T-helper 17 cell (primary cell): ENCODE measurements at places on chromosomes 2 and 18. TPM values are rescaled to one million over a fixed set of nuclear protein-coding genes. Genes with fewer than 3 reads are reported as not detected.

GRCh38 chr2:137187216-137187615 lies 421.9 kb downstream of the THSD7B start:
- DNase-seq = no peak

DNA sequence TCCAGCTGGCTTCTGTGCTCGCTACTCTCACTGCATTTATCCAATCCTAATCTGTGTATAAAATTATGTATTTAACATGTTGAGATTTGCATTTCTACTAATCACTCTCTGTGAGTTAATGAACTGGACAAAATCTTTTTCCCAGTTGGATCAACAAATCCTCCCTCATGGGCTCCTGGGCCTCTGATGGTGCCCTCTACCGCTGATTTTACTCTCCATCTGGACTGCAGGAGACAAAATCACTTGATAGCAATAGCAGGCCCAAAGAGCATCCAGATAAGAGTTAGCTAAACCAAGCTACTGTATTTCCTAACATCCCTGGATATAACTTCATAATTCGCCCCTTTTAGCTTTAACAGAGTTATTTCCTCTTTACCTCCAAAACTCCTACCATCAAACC lies 14.4 kb downstream of the REG3G start:
- DNase-seq = no peak

DNA sequence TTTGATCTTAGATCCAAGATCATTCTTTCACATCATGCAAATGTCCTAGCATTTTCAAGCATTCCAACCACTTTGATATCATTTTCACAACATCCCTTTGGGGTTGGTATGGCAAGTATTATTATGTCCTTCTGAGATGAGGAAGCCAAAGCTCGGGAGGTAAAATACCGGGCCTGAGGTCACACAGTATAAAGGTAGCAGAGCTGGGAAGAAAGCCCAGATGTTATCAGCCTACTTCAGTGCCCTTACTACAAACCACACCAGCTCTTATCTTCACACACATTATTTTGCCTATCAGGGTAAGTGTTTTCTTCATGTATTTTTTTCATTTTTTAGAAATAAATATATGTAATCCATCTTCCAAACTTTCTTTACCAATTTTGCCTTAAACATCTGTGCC lies 4.2 kb upstream of the B4GALT6 start:
- no peak for DNase-seq

The ORC2 gene
- total RNA-seq = 29.8 TPM

DNA sequence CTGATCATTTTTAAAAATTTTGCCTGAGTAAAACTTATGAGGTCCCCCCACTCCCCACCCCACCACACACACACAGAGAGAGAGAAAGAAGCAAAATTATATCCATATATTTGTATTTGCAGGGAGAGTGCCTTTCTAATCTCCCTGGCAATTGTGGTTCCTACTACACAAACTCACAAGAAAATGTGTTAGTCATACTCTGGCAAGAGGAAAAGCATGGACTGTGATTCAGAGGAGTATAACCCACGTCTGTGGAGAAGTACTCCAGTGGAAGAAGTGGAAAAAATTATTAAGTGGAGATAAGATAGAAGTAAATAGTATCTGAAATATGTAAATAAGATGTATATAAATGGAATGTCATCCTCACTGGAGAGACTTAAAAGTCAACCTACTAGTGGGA lies 114.0 kb downstream of the DSEL start:
- DNase-seq = no peak

GRCh38 chr2:98778151-98778550 lies 47.2 kb upstream of the MGAT4A start:
- DNase-seq = no peak

DNA sequence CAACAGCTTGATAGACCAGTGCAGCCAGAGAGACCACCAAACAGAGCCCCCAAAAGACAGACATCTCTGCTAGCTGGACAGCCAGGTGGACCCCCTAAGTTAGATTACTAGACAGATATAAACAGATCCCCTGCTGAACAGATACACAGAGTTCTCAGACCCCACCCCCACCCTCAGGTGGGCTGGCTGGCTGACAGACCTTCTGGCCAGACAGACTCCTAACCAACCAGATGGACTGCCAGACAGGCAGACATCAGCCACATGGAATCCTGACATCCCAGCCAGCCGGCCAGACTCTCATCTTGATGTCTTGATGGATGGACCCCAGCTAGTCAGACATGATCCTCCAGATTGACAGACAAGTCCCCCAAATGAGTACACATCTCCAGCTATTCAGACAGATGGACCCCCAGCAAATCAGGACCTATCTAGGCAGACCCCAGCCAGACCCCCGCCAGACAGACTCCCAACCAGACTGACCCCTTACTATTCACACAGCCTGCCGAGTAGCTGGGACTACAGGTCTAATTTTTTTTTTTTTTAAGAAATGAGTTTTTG lies 18.0 kb downstream of the PTPN18 start:
- no peak for DNase-seq

DNA sequence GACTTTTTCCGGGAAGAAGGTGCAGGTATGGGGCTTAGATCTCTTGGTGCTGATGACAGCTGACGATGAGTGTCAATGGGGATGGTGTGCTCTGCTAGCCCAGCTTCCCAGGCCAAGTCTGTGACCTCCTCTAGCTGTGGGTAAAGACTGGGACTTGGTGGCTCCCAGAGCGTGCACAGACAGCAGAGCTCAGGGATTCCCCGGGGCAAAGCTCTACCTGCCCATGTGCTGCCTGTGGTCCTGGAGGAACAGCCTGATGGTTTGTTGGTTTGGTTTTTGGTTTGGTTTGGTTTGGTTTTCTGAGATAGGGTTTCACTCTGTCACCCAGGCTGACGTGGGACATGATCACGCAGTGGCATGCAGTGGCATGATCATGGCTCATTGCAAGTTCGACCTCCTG lies 19.2 kb downstream of the ATP6V1B1 start:
- no peak for DNase-seq

The FRZB gene
- total RNA-seq = not detected

DNA sequence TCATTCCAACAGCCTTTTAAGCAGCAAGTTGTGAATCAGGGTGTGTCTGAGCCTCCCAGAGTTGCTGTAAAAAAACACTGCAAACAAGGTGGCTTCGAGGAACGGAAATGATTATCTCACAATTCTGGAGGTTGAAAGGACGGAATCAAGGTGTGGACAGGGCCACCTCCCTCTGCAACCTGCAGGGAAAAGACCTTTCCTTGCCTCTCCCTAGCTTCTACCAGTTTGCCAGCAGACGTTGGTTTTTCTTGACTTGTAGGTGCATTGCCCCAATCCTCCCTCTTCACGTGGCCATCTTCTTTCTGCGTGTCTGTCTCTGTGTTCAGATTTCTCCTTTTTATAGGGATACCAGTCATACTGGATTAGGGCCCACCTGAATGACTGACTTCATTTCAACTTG lies 24.8 kb upstream of the TMEM131 start:
- no peak for DNase-seq

The CD207 gene
- 0.23 TPM for total RNA-seq

- no peak for DNase-seq
Measured at GRCh38 chr2:215831296-215831913, 181.9 kb downstream of the MREG start.

The MALL gene
- total RNA-seq = 0.12 TPM

- DNase-seq = no peak
Measured at GRCh38 chr2:172147944-172148650, 45.4 kb upstream of the DLX2 start.

- DNase-seq = no peak
Measured at GRCh38 chr2:163348857-163349380, 386.9 kb downstream of the FIGN start.

The EGR4 gene
- 0.52 TPM for total RNA-seq

DNA sequence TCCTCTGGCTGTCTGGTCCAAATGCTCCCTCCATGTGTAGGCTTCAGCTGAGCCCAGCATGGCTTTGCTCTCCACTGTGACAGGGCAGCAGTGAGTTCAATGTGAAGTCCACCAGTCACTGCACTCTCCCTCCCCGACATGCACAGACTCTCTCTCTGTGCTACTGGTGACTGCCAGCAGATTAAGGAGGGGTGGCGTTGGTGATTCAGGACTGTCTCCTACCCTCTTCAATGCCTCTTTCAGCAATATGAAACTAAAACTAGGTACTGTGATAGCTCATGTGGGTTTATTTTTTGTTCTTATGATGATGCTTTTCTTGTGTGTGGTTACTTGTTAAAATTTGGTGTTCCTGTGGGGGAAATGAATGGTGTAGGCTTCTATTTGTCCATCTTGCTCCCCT lies 201.0 kb upstream of the RBMS1 start:
- no peak for DNase-seq

The NT5DC4 gene
- total RNA-seq = not detected

DNA sequence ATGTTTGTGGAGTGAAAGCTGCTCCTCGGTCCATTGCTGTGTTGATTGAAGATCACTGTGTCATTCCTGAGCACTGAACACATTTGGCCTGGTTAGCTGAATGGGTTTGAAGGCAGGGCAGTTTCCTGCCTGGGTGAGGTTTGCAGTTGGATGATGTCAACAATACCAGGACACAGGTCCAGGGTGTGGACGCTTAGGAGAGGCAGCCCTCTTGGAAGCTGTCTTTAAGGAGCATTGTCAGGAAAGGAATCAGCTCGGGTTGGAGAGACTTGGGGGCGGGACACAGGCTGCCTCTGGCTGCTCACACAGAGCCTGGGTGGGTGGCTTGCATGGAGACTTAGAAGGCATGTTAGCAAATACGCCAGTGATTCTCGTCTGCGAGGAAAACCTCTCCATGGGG lies 237.7 kb downstream of the SEPTIN10 start:
- no peak for DNase-seq

DNA sequence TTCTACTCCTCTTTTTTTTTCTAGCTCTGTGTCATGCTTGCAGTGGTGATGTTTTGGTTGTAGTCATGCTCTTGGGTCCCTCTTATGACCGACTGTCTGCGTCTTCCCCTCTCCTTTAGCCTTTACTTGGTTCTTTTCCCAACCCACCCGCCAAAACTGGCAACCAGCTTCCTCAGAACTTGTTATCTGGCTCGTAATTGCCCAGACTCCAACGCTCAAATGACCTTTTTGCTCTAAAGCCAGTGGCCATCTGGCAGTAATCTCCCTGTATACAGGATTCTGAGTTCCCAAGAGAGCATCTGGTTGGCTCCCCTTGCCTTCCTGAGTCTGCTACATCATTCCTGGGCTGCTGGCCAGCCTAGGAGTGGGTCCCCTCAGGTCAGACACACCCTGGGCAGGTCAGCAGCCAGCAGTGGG lies 147.2 kb downstream of the MGAT5 start:
- no peak for DNase-seq

The ALLC gene
- total RNA-seq = not detected

GRCh38 chr2:223635080-223635479 lies 32.9 kb upstream of the SCG2 start:
- no peak for DNase-seq

DNA sequence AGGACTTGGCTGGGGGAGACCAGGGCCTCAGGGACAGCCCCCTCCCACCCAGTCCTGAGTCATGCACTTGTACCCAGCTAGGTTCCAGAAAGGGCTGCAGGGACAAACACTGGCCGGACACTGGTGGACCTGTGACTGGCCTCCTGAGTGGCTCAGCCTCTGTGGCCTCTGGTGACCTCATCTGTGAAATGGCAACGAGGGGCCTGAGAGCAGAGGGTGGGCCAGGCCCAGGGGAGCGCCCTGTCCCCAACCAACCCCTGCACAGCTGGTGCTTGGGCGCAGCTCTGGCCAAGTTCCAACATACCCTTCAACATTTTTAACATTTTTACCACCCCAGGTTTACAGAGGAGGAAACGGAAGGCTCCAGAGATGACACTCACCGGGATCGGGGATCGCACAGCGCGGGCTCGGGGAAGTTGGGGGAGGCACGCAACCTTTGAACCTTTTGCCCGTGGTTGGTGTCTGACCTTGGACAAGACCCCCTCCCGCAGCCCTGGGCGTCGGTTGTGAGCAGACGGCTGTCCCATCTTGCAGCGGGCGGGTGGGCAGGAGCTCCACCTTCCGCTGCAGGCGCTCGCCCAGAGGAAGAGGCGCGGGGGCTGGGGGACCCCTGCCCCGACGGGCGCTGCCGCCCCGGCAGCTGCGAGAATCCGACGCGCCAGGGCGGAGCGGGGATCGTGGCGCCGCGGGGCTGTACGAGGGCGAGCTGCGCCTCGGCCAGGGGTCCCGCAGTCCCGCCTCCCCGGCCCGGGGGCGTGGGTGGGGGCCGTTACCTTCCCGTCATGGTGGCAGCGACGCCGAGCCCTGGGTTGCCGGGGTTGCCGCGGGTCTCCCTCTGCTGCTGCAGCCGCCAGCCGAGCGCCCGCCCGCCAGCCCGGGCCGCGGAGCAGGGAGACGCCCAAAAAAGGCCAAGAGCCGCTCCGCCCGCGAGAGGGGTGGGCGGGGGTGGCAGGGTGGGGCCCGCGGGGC lies 805 bp downstream of the LIMS2 start:
- DNase-seq = no peak

DNA sequence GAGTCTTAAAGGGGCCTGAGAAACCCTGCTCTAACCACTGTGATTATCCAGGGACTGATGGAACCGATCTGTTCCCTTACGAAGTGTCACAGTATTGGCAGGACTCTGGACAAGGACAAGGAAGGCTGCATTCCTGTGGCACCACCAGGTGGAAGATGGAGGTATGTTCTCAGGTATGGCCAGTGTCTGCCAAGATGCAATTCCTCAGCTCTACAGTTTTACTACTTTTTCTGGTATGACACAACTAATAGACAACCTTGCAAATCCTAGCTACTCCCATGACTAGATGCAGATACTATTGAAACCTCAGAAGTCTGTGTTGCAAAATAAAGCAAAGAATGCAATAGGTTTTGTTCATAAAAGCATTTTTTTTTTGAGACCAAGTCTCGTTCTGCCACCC lies 14.6 kb downstream of the RAB31 start:
- DNase-seq = no peak

GRCh38 chr2:47499621-47500309 lies 96.8 kb downstream of the MSH2 start:
- no peak for DNase-seq

- no peak for DNase-seq
Measured at GRCh38 chr18:44781886-44782285, 101.2 kb downstream of the SETBP1 start.

GRCh38 chr18:52200406-52200805 lies 139.6 kb upstream of the DCC start:
- no peak for DNase-seq

- DNase-seq = no peak
Measured at GRCh38 chr2:149064856-149065630, 26.5 kb downstream of the LYPD6B start.

The UBXN2A gene
- 13.9 TPM for total RNA-seq

DNA sequence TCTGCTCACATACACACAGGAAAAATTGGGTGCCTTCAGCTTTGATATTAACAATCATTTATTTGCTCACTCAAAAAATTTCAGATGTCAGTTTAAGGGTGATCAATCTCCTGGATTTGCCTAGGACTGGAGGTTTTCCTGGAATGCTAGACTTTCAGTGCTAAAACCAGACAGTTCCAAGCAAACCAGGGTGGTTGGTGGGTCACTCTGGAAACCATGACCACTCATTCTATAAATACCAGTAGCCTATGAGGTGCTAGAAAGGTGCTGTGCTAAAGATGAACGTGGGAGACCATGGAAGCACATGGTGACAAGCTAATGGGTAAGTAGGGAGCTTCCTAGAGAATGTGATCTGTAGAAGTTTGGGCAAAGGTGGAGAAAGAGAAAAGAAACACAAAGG lies 25.4 kb upstream of the STPG4 start:
- no peak for DNase-seq

The DES gene
- total RNA-seq = not detected
